NCI-H1417 (cell line): ENCODE measurements at places on chromosomes 6 and 20.

GRCh38 chr20:58583176-58583575 lies 67.9 kb upstream of the STX16 start:
- no peak for DNase-seq

DNA sequence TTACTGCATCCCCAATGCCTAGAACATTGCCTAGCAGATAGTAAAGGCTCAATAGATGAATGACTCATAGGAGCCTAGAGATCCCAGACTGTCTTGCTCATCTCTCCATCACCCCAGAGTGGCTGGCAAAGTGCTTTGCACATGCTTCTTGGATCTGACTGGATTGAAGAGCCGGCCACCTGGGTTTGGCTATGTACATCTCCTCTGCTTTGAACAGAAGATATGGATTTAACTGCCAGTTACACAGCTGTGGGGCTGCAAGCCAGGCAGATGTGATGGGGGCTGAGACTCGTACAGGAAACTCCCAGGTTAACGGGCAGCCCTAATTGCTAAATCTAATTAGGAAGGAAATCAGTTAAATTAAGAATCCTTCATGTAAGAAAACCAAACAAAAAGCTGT lies 28.6 kb downstream of the MYLIP start:
- DNase-seq: no peak

DNA sequence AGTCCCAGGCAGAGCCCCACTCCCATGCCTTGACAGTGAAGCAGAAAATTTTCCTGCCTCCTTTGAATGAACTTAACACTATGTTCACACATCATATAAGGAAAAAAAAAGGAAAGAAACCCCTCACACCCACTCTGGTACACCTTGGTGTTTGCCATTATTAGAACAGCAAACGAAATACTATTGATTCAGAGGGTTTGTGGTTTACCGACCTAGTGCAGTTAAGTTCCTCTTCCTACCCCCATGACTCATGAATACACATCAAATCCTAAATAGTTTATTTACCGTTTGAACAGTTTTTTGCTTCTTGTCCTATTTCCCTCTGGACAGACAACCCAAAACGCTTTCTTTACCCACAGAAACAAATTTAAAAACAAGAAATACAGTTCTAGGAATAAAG lies 237.7 kb downstream of the FOXA2 start:
- DNase-seq: no peak

DNA sequence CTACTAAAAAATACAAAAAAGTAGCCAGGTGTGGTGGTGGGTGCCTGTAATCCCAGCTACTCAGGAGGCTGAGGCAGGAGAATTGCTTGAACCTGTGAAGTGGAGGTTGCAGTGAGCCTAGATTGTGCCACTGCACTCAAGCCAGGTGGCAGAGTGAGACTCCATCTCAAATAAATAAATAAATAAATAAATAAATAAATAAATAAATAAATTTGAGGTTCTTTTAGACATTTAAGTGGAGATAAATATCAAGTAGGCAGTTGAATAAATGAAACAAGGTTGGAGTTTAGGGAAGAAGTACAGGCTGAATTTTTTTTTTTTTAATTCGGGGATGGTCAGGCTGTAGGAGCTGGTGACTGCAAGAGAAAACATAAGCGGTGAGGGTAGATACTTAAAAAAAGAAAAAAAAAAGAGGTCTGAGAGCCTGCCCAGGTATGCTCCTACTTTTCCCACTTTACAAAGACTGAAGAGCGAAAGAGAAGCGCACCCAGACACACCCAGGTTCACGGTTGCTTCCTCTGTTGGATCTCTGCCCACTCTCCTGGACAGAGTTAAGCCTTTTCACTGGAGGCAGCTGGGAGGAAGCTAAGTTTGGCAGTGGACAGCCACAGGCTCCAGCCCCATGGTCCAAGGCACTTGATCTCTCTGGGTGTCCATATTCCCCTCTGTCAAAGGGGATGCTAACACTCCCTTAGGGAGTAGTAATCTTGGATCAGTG lies 100.9 kb upstream of the PRDM1 start:
- peak; percentile 57 for DNase-seq

GRCh38 chr20:43913291-43914025 lies 1.2 kb upstream of the TOX2 start:
- DNase-seq: no peak

GRCh38 chr20:10466325-10466724 lies 31.2 kb downstream of the SLX4IP start:
- DNase-seq: no peak

DNA sequence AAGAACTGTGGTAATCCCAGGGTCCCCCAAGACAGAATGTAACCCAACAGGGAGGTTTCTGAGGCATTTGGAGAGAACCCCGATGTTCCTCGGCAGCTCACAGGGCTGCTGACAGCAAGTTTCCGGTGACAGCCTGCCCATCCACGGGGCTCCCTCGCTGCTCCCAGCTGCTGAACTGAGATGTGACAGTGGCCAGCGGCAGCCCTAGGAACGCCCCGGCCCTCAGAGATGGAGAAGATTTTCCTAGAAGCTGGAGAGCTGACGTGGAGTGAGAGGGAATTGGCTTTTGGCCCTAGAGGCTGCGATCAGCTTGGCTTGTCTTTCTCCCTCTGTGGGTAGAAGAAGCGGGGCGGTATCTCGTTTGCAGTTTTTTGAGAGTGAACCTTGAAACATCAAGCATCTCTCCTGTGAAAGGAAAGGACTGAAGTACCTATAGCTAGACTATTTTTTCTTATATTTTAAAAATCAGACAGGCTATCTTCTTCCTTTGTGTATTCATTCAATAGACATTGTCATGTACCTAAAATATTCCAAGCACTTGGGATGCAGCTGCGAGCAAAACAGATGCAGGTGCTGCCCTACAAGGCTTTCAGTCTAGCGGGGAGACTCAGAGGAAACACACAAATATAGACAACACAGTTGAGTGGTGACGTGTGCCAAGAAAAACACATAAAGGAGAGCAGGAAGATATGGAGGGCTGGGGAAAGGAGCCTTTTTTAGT lies 28.4 kb upstream of the NFATC2 start:
- DNase-seq: no peak

GRCh38 chr6:20604159-20604558 lies 69.9 kb downstream of the CDKAL1 start:
- no peak for DNase-seq

DNA sequence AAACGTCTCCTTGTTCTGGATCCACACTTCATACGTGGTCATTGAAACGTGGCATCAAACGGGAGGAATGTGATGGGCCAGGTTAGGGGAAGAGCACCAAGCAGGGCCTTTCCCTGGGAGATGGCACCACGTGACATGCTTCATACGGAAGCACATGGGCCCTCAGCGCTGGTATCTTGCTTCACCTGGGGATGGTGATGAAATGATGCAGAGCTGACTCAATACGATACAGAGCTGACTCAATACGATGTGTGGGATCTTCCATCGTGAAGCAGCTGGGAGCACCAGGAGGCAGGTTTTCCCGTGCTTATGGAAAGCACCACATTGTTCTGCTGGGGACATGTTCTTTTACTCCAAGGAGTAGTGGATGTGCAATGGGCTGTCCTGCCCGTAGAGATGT lies 22.5 kb upstream of the TAGAP start:
- DNase-seq: no peak

DNA sequence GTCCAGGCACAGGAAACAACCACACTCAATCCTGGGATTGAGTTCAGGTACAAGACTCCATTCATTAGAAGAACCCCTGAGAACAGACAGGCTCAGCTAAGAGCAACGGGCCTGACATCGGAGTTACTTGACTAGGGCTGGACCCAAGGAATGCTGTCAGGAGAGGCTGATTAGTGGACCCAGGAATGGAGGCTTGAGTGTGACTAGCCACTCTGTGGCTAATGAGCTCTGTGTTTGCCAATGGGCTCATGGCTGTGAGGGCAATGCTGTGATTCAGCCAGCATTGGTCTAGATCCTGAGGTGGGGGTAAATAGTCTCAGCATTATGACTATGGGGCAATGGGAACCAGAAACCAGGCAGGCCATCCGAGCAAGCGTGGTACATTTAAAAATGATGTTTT lies 71.8 kb downstream of the RIOK1 start:
- DNase-seq: no peak

DNA sequence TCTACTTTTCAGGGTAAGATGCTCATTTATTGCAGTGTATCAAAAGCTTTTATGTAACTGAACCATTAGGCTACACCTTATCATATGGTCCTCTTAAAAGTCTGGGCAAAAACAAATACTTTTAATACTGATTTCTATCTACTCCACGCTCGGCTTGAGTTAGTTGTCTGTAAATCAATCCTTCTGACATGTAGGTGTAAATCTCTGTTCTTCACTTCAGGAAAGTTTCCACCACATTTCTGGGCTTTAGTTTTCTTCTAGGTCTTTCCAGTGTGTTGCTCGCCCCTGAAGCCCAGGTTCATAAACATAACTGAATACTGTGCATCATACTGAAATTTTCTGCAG lies 89.2 kb upstream of the RNF217 start:
- DNase-seq: no peak

DNA sequence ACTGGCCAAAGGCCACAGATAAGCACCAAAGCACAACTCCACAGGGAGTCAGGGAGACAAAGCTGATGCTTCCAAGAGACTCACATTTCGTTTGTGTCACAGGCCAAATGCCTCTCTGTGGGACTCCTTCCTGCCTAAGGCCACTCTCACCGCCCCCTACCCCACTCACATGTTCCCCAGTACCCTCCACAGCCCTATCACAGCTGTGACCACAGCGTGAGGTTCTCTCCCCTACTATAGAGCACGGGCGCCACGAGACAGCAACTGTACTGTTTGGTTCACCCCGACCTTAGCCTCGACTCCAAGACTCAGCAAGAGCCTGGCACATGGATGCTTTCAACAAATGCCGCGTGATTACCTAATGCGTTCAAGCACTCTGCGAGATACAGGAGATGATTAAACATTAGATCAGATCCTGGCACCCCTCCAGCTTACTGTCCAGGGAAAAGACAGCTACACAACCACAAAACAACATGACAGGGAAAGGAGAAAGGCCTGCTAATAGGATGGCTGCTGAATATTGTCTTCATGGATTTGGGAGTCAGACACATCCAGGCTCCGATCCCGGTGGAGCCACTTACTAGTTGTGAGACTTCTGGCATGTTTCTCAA lies 105.5 kb downstream of the AGPAT4 start:
- no peak for DNase-seq

- DNase-seq: no peak
Observed at GRCh38 chr20:6525447-6526303, 241.8 kb upstream of the BMP2 start.

GRCh38 chr6:117448732-117449485 lies 23.2 kb upstream of the ROS1 start:
- DNase-seq: no peak

- no peak for DNase-seq
Observed at GRCh38 chr6:33126101-33126714, 50.4 kb downstream of the HLA-DPB1 start.

DNA sequence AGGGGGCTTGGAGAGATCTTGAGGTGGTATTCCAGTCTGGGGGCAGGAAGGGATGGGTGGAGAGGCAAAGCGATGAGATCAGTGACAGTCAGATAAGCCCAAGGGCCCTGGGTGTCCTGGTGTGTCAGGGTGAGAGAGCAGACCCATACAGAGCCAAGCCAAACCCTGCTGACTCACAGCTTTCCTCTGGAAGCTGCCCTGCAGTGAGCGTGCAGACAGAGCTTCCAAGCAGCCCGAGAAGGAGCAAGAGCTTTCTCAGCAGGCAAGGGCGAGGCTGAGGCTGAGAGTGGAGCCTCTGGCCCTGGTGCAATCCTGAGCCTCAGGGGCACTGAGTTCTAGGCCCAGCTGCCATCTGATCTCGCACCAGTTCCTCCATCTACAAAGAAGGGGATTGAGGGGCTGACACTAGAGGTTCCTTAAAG lies 91.1 kb upstream of the HIVEP1 start:
- DNase-seq: no peak

GRCh38 chr20:44215125-44215524 lies 4.6 kb upstream of the OSER1 start:
- peak; percentile 50 for DNase-seq

DNA sequence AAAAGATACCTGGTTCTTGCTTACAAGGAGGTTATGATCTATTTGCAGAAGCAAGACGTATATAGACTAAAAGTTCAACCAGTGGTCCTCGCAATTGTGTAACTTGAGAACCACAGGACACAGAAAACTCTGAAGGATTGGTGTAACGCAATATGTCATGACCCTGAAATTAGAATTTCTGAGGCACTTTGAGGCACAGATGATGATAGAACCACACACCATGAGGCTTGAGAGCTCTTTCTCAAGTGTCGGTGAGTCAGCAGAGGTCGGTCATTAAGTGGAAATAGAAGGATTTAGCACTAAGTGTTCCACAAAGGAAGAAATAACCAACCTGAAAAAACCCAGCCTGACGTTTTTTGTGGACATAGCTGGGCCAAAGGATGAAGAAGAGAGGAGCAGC lies 15.3 kb upstream of the CCN2 start:
- DNase-seq: peak; percentile 13

- DNase-seq: peak; percentile 67
Observed at GRCh38 chr6:14129575-14129974, 12.0 kb downstream of the CD83 start.

DNA sequence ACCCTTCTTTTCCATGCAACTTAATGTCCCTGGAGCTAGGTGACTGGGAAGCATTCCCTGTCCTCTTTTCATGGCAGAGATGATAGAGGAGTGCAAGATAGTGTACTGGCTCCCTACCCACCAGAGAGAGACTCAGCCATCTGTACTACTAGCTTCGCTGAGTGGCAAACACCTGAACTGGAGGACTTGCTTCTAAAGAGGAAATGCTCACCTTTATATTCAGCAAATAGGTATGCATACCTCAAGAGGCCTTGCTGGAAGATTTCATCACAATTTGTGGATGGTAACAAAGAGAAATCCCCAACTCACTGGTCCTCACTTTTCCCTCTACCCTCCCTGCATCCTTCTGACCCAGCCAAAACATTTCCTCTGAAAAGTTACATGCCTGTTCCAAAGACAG lies 124.1 kb downstream of the FOXA2 start:
- no peak for DNase-seq

- DNase-seq: no peak
Observed at GRCh38 chr6:938271-938905, 245.4 kb upstream of the EXOC2 start.

DNA sequence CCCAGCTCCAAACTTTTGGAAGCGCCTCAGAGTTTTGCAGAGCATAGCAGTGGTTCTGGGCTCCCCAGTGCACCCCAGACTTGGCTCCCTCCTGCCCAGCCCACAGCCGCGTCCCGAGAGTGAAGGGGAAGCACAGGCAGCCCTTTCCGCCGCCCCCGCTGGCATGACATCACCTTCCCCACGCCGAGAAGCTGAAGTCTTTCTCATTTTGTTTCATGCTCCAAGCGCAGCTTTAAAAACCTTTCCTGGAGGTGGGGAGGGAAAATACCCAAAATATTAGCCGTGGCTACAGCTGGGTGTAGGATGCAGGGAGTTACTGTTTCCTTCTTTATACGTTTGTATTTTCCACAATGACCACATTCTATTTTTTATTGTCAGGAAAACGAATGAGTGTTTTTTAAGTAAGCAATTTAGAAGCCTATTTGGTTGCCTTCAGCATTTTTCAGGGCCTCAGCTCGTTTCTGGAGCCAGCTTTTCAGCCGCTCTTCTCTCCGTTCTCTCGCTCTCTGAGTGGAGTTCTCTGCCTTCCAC lies 72.9 kb downstream of the SNX5 start:
- DNase-seq: no peak
